ENCODE measurements at places on chromosomes 5 and 9.

GRCh38 chr5:154523709-154524108, 45.7 kb upstream of the HAND1 start:
- DNase-seq: no peak

DNA sequence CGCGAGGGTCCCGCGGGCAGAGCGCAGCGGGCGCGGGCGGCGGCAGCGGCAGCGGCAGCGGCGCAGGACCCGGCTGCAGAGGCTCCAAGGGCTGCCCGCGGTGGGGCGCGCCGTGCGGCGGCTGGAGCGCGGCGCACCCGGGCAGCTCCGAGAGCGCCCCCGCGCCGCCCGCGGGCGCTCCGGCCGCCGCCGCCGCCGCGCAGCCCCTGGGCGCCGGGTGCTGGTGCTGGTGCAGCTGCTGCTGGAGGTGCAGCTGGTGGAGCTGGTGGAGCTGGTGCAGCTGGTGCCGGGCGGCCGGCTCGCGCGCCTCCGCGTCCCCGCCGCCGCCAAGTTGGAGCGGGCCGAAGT, 644 bp downstream of the IER5L start:
- no peak for DNase-seq

DNA sequence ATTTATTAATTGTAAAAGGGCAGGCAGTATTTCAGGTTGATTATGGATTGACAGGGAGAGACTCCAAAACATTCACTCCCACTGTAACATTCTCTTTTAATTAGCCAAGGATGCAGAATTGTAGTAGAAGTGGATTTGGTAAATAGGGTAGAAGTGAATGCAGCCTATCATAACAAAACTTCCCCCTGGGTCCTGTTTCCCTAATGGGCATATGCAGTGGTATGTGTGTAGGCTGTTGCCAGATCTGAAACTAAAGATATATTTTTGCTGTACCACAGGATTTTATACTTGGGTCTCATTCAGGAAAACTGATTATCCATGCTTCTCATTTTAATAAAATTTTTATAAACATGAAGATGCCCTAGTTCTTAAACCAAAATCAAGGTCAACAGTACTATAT, 351.2 kb downstream of the KDM4C start:
- no peak for DNase-seq

- no peak for DNase-seq
Measured at GRCh38 chr5:150473673-150474358, 24.3 kb upstream of the RPS14 start.

DNA sequence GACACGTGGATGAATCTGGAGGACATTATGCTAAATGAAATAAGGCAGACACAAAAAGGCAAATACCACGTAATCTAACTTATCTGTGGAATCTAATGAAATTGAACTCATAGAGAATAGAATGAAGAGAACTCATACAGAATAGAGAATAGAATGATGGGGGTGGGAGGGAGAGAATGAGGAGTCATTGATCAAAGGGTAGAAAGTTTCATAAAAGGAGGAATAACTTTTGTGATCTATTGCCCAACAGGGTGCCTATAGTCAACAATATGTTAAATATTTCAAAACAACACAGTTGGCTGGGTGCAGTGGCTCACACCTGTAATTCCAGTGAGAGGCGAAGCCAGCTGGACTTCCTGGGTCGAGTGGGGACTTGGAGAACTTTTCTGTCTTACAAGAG, 54.9 kb upstream of the ZNF169 start:
- DNase-seq: no peak

- DNase-seq: no peak
Measured at GRCh38 chr5:142501890-142502289, 177.1 kb upstream of the SPRY4 start.

DNA sequence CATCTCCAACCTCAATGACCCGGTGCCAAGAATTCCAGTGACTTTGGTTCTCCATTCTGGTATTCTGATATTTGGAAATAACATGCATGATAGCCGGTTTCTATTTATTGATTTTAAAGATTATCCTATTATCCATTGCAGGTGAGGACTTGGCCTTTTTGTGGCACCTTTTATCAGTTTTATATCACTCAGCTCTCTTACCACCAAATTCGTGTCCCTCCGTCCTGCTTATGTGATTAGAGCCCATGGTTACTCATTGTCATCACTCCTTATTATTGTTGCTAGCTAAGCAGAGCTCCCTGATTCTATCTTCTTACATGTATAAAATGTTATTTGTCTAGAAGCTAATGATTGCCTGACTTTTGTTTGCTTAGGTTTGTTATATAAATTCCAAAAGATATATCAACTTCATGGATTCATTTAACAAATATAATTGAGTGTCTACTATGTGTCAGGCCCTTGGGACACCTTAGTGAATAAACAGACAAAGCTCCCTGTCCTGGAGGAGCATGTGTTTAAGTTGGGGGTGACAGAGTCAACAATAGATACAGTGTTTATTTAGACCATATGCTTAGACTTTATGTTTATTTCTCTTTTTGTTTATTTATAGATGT, 138.2 kb downstream of the ADAMTS16 start:
- DNase-seq: peak; percentile 17

DNA sequence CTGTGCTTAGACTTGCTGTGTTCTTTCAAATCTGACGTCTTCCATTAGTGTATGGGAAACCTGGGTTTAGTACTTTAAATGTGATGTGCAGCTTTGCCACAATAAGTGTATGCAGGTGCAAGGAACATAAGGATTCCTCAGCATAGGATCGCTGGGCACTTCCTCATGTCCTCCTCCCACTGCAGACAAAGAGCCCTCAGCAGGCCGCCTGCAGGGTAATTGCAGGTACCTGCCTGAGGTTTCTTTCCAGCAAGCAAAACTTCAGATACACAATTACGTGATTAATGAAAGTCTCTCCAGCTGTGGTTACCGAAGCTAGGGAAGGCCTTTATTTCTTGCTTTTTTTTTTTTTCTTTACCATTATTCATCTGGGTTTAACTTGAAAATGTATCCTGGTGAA, 233.1 kb downstream of the RFK start:
- no peak for DNase-seq

DNA sequence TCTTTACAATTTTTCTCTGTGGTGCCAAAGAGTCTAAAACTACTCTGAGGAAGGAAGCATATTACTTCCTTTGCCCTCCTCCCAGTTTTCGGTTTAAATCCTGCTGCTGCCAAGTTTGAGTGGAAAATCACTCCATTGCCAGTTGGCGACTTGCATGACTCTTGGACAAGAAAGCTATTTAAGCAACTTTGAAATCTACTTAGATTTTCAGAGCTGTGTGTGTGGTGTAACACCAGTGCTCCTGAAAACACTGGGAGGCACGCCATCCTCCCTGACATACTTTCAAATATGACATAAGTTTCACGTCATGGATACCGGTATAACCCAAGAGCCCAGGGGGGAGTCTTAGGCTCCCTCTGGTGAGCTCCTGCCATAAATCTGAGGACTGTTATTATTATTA, 83.5 kb upstream of the RIOK2 start:
- DNase-seq: no peak

GRCh38 chr9:3237121-3237520, 288.7 kb downstream of the RFX3 start:
- no peak for DNase-seq

DNA sequence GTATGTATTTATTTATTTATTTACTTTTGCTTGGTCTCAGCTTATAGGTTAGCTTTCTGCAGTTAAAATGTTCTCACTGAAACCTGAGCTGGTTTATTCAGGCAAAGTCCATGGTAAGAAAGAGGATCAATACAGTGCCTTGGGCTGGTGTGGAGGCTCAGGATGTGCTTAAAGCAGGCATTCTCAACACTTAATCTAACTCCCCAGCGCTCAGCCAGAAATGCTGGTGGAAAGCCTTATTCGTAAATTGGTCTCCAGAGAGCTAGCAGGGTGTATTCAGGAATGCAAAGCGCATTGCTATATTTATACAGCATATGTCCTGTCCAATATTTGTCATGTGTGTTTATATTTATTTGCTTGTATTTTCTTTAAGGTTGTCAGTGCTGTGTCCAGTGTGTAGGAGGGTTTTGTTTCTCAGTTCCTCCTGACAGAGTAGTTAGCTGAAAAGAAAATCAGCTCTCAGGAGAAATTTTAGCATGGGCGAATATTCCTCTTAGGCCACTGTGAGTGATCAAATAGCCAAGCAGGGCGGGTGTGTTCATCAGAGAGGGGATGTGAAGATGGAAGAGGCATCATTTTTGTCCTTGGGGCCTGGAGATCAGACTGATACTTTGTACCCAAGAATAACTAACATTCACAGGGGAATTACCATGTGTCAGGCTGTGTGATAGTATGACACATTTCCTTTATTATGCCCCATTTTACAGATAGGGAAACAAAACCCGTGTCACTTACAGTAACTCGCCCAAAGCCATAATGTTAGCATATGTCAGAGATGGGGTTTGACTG, 65.8 kb downstream of the DOCK2 start:
- DNase-seq: no peak

- no peak for DNase-seq
Measured at GRCh38 chr5:142872795-142873194, 102.6 kb downstream of the ARHGAP26 start.

GRCh38 chr9:134385915-134386314, 59.7 kb downstream of the RXRA start:
- no peak for DNase-seq

DNA sequence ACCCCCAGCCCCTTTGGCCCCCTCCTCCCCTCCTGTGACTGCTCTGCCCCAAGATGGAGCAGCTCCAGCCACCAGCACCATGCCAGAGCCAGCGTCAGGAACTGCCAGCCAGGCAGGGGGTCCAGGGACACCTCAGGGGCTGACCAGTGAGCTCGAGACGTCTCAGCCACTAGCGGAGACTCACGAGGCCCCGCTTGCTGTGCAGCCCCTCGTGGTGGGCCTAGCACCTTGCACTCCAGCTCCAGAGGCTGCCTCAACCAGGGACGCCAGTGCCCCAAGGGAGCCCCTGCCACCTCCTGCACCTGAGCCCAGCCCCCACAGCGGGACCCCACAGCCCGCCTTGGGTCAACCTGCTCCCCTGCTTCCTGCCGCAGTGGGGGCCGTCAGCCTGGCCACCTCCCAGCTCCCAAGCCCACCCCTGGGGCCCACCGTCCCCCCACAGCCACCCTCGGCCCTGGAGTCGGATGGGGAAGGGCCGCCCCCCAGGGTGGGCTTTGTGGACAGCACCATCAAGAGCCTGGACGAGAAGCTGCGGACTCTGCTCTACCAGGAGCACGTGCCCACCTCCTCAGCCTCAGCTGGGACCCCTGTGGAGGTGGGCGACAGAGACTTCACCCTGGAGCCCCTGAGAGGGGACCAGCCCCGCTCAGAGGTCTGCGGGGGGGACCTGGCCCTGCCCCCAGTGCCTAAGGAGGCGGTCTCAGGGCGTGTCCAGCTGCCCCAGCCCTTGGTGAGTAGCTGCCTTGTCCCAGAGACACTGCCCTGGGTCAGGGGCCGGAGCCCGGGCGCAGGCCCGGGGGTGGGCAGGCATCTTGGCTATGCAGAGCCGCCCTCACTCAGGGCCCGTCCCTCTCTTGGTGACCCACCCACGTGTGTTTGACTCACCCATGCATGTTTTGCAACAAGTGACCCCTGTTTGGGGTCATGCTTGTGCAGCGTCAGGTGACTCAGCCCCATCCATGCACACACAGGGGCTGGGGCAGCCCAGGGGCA, 105.2 kb downstream of the WNK2 start:
- no peak for DNase-seq

DNA sequence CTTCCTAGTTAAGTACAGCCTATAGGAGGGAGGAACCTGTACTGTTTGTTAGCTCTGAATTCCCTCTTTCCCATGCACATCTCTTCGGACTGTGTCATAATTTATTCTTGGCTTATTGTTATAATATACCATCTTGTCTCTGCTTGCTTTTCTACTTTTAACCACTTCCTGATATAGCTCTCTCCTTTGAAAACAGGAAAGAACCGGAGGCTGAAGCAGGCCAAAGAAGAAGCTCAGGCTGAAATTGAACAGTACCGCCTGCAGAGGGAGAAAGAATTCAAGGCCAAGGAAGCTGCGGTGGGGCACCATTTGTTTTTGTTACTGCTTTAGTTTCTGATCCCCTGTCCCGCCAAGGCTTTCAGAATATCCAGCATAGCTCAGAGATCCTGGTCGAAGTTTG, 4.8 kb downstream of the ATP6V1G1 start:
- DNase-seq: no peak

DNA sequence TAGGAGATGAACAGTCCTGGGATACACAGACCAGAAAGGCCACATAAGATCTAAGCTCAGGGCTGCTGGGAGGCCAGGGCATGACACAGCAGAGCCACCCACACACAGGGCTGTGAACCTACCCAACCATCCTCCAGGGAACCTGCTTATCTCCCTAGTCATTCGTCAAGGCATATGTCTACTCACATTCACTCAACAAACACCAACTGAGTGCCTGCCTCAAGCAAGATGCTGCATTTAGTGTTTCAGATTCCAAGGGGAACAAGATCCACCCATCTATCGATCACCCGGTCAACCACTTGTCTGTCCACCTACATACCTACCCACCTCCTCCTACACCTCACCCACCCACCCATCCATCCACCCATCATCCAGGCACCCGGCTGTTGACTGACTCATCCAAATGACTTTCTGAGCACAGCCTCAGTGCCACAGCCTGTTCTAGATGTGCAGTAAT, 1.9 kb downstream of the DPM2 start:
- no peak for DNase-seq

DNA sequence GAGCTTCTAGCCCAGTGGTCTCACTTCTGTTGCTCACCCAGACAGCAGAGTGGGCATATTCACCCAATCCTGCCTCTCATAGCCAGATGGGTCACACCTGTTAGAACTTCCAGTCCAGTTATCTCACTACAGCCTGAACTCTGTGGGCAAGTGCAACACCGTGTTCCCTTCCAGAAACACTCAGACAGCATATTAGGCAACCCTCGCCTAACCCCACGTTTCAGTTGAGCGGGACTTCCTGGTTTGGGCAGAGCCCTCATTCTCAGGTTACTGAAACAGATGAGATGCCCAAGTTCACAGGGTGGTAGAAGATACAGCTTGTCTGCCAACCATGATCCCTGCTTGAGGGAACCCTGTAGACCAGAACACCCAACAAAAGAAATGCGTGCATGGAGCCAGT, 538.2 kb downstream of the CYLC2 start:
- no peak for DNase-seq

GRCh38 chr5:3736926-3737325, 141.3 kb downstream of the IRX1 start:
- no peak for DNase-seq

DNA sequence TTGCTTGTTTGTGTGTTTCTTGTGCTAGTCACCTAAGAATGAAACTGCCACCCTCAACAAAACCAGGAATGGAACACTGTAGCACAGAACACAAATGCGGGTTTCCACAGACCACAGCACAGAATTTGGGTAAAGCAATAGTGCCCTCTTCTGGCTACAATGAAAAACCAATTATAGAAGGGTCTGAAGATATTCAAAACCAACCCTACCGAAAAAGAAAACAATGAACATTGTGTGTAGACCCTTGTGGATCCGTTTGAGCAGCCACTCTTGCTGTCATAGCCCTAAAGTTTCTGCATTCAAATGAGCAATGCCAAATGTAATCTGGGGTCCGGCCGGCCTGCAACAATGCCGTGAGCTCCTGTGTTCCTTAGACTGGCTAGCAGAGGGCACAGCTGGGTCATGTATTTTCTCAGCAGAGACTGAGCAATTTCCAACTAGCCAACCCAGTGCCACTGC, 8.3 kb upstream of the ENC1 start:
- DNase-seq: no peak

- DNase-seq: no peak
Measured at GRCh38 chr9:132732326-132733259, 62.3 kb downstream of the GTF3C4 start.
